ENCODE measurements at places on chromosomes 5 and 9.

- DNase-seq = no peak
Observed at GRCh38 chr5:142886211-142886610, 116.0 kb downstream of the ARHGAP26 start.

- no peak for DNase-seq
Observed at GRCh38 chr9:127970401-127971313, 10.1 kb downstream of the EEIG1 start.

- peak; percentile 91 for DNase-seq
Observed at GRCh38 chr9:15735083-15735857, 182.4 kb downstream of the CCDC171 start.

GRCh38 chr5:39399135-39400036, 25.4 kb downstream of the DAB2 start:
- DNase-seq = peak; percentile 96

GRCh38 chr5:64000096-64000495, 37.9 kb upstream of the HTR1A start:
- DNase-seq = no peak

- no peak for DNase-seq
Observed at GRCh38 chr9:126420135-126420534, 93.5 kb downstream of the MVB12B start.

DNA sequence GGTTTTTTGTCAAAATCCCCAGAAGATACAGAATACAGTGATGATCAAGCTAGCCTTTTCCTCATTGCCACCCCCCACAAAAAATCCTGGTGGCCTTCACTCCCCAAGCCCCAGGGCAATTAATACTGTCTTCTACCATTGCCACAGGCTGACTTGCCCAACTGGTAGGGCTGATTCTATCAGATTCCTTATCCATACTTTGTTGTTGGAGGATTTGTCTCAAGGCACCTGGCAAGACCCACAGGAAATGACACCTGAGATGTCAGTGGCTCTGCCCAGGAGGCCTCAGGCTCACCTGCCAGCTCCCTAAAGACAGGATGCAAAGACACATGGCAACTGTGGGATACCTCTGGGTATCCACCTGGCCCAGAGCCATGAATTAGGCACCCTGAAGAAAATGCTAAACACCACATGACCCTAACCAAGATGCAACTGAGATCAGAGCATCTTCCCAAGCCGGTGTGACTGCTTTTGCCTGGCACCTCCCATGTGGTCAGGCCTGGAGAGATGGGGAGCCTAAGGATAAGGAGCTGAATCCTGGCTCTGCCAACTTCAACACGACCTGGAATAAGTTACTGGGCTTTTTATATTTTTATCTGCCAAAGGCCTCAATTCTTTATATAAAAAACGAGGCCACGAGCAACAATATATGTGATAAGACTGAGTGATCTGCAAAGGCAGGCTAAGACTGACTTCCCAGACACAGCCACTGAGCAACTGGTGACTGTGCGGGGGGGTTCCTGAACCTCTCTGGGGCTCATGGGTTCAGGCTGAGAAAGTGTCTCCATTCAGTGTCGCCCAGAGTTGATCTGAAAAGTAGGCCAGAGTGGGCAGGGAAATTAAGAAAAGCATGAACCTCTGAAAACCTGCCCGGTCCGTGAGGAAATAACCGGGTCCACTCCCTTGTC, 944 bp downstream of the ATOX1 start:
- DNase-seq = no peak

- DNase-seq = no peak
Observed at GRCh38 chr5:160649304-160649703, 202.7 kb downstream of the ATP10B start.

DNA sequence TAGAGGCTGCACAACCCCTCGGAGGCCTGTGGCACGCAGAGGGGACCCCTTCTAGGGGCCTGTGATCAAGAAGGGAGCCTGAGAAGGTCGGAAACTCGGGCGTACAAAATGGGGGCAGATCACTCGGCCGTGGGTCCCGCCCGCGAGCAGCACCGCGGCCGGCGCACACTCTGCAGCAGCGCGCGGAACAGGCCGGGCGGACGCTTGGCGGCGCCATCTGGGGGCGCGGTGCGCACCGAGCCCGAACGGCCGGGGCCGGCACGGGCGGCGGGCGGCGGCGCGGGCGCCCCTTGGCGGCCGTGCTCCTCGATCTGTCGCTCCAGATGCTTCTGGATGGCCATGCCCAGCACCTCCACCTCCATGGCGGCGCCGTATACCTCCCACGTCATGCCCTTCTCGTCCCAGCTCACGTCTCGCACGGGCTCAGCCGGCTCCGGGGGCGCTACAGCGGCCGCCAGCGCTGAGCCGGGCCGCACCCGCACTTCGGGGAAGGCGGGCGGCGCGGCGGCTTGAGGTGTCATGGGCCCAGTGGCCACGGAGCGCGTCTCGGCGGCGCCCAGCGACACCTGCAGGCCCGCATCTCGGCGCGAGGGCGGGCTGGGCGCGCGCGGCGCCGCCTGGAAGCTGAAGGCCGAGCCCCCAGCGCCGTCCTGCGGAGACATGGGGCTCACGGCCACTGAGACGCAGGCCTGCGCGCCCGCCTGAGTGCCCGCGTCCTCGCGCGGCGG, 13.1 kb downstream of the GPRIN1 start:
- no peak for DNase-seq

GRCh38 chr9:100431886-100432285, 4.9 kb downstream of the MSANTD3 start:
- DNase-seq = no peak

GRCh38 chr9:97398999-97399758, 12.7 kb upstream of the TDRD7 start:
- DNase-seq = no peak

DNA sequence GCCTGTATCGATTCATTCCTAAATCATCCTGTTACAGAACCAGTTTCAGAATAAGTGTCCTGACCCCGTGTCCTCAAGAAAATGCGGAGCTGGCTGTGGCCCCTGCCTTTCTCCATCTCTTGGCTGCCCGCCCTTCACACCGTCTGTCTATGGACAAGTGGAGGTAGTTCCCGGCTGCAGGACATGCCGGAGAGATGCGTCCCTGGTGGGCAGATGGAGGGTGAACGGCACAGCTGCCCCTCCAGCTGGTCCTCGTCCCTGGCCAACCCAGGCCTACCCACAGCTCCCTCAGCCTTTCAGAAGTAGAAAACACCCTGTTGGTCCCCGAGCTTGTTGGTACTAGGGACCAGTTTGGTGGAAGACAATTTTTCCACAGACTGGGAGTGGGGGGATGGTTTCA, 14.8 kb upstream of the EXOC3 start:
- no peak for DNase-seq

DNA sequence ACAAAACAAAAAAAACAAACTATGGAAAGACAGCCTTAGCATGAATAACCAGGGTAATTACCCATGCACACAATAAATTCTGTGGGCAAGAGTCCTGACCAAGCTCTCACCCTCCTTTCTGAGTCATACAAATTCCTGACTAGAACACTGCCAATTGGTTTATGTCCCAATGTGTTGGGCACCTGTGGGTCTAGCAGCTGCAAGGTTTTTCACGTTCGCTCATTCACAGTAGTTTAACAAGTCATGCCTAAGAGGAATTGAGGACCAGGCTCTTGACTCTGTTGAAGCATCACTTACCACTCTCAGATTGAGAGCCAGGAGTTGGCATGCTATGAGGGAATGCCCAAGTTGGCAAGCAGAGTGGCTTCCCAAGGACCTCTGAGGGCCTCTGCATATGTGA, 205.5 kb upstream of the SLC24A2 start:
- DNase-seq = no peak

GRCh38 chr5:176664886-176665285, 17.6 kb downstream of the TSPAN17 start:
- DNase-seq = no peak

DNA sequence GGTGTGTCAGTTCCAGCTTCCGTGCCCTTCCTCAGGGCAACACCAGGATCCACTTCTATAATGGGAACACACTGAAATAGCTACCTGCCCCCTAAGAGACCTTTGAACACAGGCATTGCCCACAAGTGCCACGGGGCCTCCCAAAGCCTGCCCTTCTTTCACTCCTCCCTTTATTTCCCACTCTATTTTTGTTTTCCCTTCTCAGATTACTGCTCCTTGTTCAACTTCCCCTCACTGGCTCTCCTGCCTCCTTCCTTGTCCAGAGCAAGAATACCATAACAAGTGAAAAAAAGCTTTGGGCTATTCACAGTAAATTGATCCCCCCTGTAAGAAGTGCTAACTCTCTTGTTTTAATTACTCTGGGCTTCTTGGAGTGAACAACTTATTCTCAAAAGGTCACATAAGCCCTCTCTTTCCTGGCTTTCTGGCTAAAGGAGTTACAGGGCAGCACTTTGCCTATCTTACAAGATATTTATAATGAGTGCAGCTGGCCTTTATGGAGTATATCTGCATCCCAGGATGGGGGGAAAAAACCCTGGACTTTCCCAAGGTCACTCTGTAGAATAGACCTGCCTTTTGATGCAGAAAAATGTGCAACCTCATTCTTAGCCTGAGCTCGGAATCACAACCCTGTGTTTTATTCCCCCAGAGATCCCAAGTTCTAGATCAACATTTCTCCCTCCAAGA, 11.3 kb downstream of the CTXN3 start:
- DNase-seq = no peak

GRCh38 chr5:50325237-50325832, 115.8 kb downstream of the EMB start:
- DNase-seq = peak; percentile 10

DNA sequence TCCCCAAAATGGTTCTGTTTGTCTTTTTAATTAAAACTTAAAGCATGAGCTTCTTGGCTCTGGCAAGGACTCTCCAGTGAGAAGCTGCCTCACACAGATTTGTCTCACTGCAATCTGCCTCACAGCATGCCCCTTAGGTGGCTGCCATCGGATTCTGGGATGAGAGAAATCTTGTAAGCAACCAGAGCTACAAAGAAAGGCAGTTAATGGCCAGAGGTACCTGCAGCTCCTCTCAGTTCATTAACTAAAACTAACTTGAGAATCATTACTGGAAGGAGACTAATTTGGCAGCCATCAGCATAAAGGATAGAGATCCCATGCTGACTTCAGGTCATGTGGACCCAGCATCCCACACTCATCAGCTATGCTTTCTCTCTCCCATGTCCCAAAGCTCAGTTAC, 220.6 kb upstream of the DMAC1 start:
- DNase-seq = no peak

DNA sequence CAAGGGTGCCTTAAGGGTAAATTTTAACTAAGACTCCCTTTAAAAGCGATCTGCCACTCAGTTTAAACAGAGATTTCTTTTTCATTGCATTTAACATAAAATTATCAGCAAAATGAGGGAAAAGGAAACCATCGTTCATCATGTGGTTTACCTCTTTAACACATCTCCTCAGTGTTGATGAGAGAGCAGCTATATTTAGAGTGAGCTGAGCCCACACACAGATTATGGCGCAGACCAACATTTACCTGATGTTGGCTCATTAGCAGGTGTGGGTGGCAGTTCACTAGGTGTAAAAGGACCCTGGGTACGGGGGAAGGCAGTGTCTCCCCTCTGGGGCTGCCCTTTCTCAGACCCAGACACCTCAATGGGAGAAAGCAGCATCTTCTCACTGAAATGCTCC, 149.8 kb downstream of the ENTREP1 start:
- DNase-seq = no peak

- no peak for DNase-seq
Observed at GRCh38 chr5:134242146-134242545, 16.3 kb upstream of the PPP2CA start.

GRCh38 chr5:151949701-151950308, 25.2 kb upstream of the GLRA1 start:
- no peak for DNase-seq

DNA sequence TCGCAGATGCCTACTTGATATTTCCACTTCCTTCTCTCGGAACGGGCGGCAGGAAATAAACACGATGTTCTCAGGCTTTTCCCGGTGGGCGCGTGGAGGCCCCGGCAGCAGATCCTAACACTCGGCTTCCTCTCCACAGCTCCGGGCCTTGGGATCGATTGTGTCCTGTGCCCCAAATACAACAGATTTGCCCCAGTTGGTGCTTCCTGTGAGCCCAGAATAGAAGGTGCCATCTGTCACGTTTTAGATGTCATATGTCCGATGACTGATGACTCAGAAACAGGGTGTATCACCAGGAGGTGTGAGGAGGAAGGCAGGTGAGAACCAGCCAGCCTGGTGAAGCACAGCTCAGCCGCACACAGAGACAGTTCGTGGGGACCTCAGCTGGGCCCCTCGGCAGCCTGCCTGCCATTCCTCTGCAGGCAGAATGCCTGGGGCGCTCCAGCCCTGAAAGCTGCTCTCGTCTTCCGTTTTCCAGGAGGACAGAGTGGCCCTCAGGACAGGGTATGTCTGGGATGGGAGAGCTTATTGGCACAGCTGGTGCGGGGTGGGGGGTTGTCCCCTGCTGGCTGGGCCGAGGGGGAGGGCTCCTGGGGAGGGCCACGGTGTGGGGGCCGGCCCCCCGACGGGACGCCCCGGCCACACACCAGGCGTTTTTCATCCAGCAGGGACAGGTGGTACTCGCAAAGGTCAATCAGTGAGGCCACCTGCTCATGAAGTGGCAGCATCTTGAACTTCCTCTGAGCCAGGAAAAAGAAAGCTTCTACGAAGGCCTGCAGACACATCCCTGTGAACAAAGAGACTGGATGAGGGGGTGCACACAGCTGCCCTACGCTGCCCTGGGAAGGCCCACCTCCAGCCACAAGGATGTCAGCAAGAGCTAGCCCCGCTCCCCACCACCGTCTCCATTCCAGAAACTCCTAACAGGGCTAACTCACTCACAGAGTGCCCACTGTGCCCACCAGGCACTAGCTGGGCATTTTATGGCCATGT, 171.0 kb downstream of the DAB2IP start:
- DNase-seq = no peak

DNA sequence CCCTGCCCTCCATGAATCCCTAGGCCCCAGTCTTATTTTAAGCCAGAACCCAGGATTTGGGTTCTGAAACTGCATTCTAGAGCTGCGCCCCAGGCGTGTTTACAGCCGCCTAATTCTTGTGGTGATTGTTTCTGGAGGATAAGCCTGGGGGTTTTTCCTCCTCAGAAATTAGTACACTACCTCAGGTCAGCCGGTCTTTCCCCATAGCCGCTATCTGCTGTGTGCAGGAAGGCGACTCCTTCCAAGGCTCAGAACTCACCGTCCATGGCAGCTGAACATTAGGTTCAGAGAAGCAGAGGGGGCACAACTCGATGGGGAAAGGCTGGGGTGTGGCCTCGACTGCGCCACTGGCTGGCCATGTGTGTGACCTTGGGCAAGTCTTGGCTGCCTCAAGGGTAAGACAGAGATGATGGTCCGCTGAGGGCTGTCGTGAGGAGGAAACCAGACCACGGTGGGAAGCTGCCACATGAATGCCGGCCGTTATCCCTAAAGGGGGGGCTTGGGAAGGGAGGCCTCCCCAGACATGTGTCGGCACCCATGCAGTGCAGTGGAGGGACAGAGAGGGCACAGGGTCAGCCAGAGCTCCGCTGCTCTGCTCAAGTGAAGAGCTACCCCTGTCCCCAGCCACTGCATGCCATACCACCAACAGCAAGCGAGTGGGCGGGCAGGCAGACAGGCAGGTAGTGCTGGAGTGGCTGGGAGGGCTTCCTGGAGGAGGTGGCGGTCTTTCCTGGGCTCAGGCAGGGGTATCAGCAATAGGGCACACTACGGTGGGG, 28.9 kb downstream of the SHB start:
- DNase-seq = no peak

GRCh38 chr9:127485995-127486394, 34.7 kb downstream of the LRSAM1 start:
- DNase-seq = peak; percentile 32

Data from SK-N-MC (cell line).